ENCODE measurements at places on chromosomes 3 and 15.

DNA sequence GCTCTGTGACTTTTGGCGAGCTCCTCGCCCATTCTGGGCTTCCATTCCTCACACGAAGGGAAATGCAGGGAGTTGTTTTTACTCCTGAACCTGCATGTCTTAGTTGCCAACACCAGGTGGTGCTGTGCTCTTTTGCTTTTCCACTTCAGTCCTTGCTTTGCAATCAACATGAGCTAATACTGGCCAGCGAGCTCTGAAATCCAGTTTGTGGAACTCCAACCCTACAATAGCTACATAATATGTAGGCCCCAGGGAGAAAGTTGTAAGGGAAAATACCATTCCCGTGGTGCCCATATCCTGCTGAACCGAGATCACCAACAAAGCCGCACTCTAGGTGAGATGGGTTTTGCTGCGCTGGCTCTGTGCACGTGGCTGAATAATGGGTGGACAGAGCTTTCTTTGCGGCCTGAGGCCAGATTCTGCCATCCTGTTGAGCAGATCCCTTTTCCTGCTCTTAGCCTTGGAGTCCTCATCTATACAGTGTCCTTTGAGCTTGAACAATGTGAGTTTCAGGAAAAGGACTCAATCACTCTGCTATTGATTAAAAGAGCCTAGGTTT lies 25.0 kb downstream of the LSM3 start:
- DNase-seq: peak; percentile 72

- no peak for DNase-seq
Measured at GRCh38 chr3:60584250-60584649, 667.0 kb downstream of the FHIT start.

GRCh38 chr3:28906561-28907310 lies 374.1 kb upstream of the RBMS3 start:
- DNase-seq: no peak

GRCh38 chr3:111694471-111694870 lies 99.3 kb upstream of the ZBED2 start:
- no peak for DNase-seq

DNA sequence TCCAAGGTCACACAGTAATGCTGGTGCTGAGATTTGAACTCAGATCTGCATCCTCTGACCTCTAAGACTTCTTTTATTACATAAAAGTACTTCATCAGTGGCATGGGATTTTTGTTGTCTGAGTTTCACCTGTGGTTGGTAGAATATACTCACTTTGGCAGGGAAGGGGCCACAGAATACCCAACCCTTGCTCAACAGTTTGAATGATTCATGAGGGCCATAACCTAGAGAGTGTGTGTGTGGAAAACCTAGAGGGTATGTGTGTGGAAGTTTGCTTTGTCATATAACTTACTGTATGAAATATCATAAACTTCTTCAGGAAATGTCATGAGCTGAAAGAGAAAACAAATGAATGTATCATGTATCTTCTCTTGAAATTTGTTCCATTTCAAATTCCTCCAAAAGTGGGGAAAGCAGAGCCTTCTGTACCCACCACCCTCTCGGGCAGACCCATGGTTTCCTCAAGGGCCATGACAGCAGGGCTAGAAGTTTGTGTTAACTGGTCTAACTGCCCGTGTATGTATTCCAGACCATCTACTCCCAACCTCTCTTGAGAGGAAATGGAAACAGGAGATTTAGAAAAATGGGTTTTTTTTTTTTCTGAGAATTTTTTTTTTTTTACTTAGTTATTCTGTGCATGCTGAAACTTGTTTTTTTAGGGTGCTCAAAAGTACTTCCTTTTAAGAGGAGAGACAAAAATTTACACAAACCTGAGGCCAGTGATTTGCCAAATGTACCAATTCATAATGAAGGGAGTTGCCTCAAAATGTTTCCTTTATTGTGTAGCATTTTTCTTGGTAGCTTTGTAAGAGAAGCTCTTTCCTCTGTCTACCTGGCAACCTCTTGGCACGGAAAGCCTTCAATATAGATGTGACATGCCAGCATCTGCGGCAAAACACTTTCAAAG lies 127.0 kb downstream of the TPRG1 start:
- no peak for DNase-seq

- DNase-seq: no peak
Measured at GRCh38 chr3:121916189-121916588, 22.0 kb downstream of the SLC15A2 start.

DNA sequence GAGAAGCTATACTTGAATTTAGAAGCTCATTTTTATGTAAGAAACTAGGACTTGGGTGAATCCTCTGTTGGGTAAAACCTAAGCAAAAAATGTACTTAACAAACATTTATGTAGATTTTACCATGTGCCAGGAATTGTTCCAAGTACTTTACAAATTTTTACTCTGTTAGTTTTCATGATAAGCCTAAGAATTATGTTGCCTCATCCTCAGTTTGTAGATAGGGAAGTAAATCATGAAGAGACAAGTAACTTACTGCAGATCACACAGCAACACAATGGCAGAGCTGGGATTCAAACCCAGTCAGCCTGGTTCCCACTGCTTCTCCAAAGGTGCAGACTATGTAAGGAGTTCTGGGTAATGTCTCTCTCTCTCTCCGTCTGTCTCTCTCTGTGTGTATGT lies 169.9 kb downstream of the DIPK2A start:
- no peak for DNase-seq

DNA sequence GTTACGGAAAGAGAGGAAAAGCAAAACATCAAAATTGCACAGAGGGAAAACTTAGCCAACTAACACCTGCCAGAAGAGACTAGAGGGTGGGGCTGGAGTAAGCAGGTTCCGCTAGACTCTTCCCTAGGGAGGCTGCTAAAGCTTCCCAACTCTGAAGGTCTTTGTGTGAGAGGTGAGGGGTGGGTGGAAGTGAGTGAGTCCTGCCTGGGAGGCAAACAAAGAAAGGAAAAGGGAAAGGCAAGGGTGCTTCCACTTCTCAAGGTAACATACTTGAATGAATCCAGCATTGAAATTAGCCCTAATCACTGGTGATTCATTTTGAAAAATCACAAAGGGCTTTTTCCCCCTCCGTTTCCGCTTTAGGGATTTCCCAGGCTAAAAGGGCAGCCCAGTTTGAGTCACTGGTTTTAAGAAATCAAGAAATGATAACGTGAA lies 220.5 kb upstream of the ADAMTS9 start:
- DNase-seq: no peak

GRCh38 chr3:180828723-180829408 lies 83.6 kb upstream of the FXR1 start:
- DNase-seq: no peak

DNA sequence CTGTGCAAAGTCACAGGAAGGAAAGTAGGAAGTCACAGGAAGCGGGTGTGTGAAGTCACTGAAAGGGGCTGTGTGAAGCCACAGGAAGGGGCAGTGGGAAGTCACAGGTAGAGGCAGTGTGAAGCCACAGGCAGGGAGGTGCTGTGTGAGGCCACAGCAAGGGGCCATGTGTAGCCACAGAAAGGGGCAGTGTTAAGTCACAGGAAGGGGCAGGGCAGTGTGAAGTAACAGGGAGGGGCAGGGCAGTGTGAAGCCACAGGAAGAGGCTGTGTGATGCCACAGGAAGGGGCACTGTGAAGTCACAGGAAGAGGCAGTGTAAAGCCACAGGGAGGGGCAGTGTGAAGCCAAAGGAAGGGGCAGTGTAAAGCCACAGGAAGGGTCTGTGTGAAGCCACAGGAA lies 36.5 kb downstream of the GASK1A start:
- DNase-seq: no peak

DNA sequence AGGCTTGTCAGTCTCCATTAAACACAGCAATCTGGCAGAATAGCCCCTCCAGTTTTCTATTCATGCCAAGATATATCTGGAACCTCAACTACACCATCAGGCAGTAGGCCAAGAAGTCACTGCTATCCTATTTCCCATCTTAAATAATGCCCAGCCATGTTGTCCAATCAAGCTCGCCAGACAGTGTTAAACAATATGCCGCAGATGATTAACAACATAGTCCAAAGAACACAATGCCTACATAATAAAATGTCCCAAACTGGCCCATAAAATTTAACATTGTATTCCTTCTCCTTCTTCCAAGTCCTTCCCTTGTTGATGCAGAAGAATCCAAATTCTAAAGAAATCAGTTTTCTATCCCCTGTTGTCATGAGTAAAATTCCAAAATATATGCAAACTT lies 427.4 kb upstream of the PPP2R3A start:
- no peak for DNase-seq

- DNase-seq: no peak
Measured at GRCh38 chr3:141405025-141405424, 36.7 kb downstream of the ZBTB38 start.

DNA sequence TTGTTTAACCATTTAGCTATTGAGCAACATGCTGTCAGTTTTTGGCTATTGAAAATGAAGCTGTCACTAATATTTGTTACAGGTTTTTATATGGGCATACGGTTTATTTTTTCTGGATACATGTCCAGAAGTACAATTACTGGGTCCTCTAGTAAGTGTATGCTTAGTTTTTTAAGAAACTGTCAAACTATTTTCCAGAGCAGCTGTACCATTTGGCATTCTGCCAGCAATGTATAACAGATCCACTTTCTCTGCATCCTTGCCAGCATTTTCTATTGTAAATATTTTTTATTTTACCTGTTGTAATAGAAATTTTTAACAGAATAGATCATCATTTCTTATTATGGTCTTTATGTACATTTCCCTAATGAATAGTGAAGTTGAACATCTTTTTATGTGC lies 658.8 kb downstream of the EDEM1 start:
- DNase-seq: no peak

GRCh38 chr3:144296808-144297207 lies 325.2 kb downstream of the DIPK2A start:
- no peak for DNase-seq

DNA sequence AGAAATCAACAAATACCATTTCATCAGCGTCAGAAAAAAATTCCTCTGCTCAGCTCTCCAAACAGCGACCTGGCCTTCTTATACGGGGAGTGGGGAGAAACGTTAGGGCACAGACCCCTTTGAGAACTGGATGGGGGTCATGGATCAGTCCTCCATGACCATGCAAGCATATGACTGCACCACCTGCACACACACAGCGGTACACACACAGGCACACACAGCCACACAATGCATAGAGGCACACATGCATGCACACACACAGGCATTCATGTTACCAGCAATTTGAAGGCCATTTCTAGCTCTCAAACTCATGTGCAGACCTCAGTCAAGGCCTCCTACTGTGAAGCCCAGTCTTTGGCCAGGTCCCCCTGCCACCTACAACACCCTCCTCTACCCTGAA lies 50.2 kb downstream of the SLC41A3 start:
- no peak for DNase-seq

DNA sequence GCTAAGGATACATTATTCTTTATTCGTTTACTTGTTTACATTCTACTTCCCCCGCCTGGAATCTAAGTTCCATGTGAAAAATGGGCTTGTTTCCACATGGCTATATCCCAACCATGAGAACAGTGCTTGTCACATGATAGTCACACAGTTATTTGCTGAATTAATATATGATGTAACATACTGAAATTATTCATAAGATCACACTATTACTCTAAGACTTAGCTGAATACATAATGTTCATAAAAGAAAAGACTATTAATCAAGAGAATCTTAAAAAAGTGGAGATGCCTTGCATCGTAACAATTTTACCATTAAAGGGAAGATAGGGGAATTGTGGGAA lies 6.5 kb downstream of the PBRM1 start:
- no peak for DNase-seq
